ENCODE measurements at places on chromosomes 3 and 15. TPM values are rescaled to one million over a fixed set of nuclear protein-coding genes. Genes with fewer than 3 reads are reported as not detected.

ARL6 gene
- total RNA-seq = 5.8 TPM

OR5K2 gene
- total RNA-seq = not detected

TGM4 gene
- 0.14 TPM for total RNA-seq

GHSR gene
- total RNA-seq = not detected

GDPGP1 gene
- 2.5 TPM for total RNA-seq

SLC9A9 gene
- 20.5 TPM for total RNA-seq

RBMS3 gene
- 19.9 TPM for total RNA-seq

SLCO2A1 gene
- 1.5 TPM for total RNA-seq

DNA sequence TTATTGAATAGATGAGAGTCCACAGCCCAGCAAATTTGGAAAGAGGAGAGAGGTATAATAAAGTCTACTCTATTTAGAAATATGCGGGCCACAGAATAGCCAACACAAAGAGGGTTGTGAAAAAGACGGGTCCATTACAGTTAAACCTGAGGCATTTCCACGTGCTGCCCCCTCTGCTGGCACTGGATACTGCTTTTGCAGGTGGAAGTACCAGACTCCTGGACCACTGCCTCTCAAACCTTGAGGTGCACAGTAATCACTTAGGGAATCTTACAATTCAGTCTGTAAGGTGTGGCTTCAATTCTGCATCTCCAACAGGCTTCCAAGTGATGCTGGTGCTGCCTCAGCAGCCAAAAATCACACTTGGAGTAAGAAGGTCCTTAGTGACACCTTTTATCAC lies 3.0 kb upstream of the TFDP2 start:
- DNase-seq = no peak
- H3K4me3 ChIP-seq = no peak overlapping the region
- no peak overlapping the region for H3K27ac ChIP-seq
- H3K4me1 ChIP-seq = peaks cover 10% of the 10 kb centered on the region
- no peaks in the 10 kb centered on the region for H3K36me3 ChIP-seq

DNA sequence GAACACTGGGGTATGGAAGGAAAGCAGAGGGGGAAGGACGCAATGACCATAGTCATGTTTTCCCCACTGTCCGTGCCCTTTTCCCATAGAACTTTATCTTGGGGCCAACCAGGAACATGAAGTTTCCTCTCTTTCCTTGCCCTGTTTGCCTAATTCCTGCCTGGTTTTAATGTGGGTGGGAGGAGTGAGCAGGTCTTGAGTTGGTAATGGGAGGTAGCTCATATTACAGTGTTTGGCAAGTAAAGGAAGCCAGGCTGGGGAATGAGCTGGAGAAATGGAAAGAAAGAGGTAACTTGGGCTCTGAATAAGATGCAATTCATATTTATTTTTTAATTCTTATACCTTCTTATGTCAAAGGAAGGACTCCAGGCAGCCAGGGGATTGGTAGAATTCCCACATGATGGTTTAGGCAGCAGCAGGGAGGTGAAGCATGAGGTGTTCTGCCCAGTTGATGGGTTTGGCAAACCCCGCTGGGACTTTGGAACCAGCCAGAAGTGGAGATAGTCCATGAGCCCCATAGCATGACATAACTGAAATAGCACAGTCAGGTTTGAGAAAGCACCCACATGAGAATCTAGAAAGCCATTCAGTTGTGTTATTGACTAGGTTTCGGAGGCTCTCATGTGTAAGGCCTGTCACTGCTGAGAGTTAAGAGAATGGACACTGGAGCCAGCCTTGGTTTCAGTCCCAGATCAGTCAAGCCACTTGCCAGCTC lies 60.0 kb downstream of the CCK start:
- no peak overlapping the region for H3K27ac ChIP-seq
- peaks cover 3% of the 10 kb centered on the region for H3K4me1 ChIP-seq
- no peak overlapping the region for H3K4me3 ChIP-seq
- no peaks in the 10 kb centered on the region for H3K27me3 ChIP-seq

- H3K36me3 ChIP-seq = no peaks in the 10 kb centered on the region
- no peak overlapping the region for H3K27ac ChIP-seq
- no peaks in the 10 kb centered on the region for H3K27me3 ChIP-seq
- no peak overlapping the region for H3K4me3 ChIP-seq
- H3K4me1 ChIP-seq = no peaks in the 10 kb centered on the region
- no peak for DNase-seq
Measured at GRCh38 chr15:94075349-94075748, 156.0 kb upstream of the MCTP2 start.

DNA sequence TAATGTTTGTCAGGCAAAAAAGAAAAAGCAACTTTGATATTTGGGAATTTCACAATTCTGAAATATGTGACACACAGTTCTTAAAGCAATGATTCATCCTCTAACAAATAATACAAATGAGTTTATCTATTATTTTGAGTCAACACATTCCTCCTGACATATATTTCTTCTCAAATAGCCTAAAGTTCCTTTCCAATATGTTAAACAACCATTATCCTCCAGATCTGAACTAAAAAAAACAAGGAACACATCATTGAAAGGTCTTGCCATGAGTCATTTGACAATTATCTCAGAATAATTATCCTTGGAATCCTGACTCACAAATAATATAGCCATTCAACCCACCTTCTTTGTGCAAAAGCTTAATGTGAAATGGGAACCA lies 208.7 kb upstream of the CDIN1 start:
- DNase-seq = no peak
- H3K4me3 ChIP-seq = no peak overlapping the region
- H3K36me3 ChIP-seq = no peaks in the 10 kb centered on the region
- H3K27me3 ChIP-seq = no peaks in the 10 kb centered on the region
- H3K27ac ChIP-seq = no peak overlapping the region
- H3K4me1 ChIP-seq = no peaks in the 10 kb centered on the region

GRCh38 chr3:189519458-189519857 lies 111.7 kb upstream of the TP63 start:
- DNase-seq = no peak
- H3K4me1 ChIP-seq = no peaks in the 10 kb centered on the region
- H3K4me3 ChIP-seq = no peak overlapping the region
- H3K27me3 ChIP-seq = no peaks in the 10 kb centered on the region
- H3K36me3 ChIP-seq = no peaks in the 10 kb centered on the region

DNA sequence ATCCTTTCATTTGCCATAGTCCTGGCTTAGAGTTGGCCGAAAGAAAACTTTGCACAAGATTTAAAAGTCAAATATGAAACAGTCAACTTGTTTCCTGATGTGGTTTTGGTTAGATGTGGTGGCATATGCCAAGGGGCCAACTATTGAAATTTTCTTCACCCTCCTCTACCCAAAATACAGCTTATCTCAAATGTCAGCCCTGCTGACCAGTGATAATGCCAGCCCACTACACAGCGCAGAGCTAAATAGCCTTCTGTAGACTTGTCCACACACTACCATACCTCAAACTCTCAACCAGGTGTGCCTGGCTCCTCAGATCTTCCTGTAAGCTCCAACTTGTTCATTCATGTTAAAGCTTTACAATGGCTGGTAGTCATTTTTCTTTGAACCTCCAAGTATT lies 368.5 kb upstream of the STAC start:
- H3K4me1 ChIP-seq = no peaks in the 10 kb centered on the region
- H3K27me3 ChIP-seq = no peaks in the 10 kb centered on the region
- H3K27ac ChIP-seq = no peak overlapping the region
- no peaks in the 10 kb centered on the region for H3K36me3 ChIP-seq
- no peak overlapping the region for H3K4me3 ChIP-seq
- no peak for DNase-seq

- no peaks in the 10 kb centered on the region for H3K27me3 ChIP-seq
- H3K4me3 ChIP-seq = no peak overlapping the region
- H3K27ac ChIP-seq = no peak overlapping the region
- no peaks in the 10 kb centered on the region for H3K4me1 ChIP-seq
- H3K36me3 ChIP-seq = no peaks in the 10 kb centered on the region
Measured at GRCh38 chr3:177934001-177934891, 602.0 kb upstream of the KCNMB2 start.

DNA sequence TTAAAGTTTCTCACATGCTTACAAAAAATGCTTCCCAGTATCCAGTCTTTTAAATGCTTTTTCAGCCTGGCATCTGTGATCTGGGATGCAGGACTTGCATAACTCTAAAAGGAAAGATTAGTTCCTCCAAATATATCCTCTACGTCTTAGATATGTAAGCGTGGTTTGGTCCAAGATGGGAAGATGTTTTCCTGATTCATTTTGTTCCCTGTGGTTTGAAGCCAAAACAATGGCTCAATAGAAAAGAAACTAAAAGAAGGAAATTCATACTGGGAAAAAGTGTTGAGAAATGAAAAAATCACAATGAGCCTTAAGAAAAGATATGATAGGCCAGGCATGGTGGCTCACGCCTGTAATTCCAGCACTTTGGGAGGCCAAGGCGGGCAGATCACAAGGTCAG lies 1002.8 kb downstream of the NAALADL2 start:
- no peak overlapping the region for H3K4me3 ChIP-seq
- no peaks in the 10 kb centered on the region for H3K36me3 ChIP-seq
- H3K27ac ChIP-seq = no peak overlapping the region
- H3K27me3 ChIP-seq = no peaks in the 10 kb centered on the region
- no peaks in the 10 kb centered on the region for H3K4me1 ChIP-seq

GRCh38 chr3:141684758-141685157 lies 53.3 kb upstream of the RNF7 start:
- H3K27ac ChIP-seq = no peak overlapping the region
- no peaks in the 10 kb centered on the region for H3K27me3 ChIP-seq
- no peak for DNase-seq

DNA sequence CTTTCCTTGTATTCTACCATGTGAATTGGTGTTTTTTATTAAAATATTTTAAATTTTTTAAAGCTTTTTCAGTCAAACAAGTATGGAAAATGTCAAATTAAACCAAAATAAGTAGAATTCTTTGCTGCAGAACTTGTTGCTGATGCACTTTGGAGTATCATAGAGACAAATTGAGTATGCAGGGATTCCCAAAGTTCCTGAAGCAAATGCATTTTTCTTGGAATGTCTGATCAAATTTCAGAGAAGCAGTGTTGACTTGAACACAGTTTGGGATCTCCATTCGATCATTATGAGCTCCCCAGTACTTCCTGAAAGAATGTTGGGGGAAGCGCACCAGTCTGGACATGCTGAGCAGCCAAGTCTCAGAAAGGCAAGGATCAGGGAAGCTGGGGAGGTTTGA lies 517.8 kb upstream of the CFAP20DC start:
- H3K4me1 ChIP-seq = no peaks in the 10 kb centered on the region
- H3K36me3 ChIP-seq = no peaks in the 10 kb centered on the region
- no peak for DNase-seq
- no peak overlapping the region for H3K27ac ChIP-seq
- no peaks in the 10 kb centered on the region for H3K27me3 ChIP-seq
- no peak overlapping the region for H3K4me3 ChIP-seq

- no peak overlapping the region for H3K27ac ChIP-seq
- DNase-seq = no peak
- no peak overlapping the region for H3K4me3 ChIP-seq
Measured at GRCh38 chr3:132549890-132550578, 47.0 kb upstream of the ACKR4 start.

DNA sequence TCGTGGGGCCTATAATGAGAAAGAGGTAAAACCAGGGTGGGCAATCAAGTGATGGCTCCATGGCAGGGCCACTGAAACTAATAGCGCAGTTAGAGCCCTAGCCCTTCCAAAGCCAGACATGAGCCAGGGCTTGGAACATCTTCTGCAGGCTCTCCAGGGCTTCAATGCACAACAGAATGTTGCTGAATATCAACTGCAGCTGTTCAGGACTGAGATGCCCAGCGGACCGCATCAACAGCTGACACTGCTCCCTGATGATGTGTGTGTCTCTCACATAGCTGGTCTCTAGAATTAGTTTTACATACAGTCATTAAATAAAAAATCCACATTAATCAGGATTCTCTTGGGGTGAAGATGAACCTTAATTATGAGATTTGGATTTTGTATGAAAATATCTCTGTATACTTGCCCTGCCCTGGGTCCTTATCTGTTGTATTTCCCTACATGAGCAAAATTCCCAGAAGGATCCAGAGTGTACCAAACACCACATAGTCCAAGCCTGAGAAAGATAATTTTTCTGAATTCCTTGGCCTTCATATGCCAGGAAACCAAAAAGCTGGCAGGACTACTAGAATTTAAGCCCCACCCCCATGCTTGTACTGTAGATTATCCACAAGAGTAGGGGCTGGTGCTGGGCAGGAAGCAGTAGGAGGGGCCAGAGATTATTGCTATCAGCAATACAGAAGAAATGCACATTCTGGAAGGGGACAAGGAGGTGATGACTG lies 7.7 kb upstream of the GOLGB1 start:
- H3K4me1 ChIP-seq = no peaks in the 10 kb centered on the region
- H3K4me3 ChIP-seq = no peak overlapping the region
- H3K27me3 ChIP-seq = peaks cover 1% of the 10 kb centered on the region
- H3K27ac ChIP-seq = no peak overlapping the region
- H3K36me3 ChIP-seq = no peaks in the 10 kb centered on the region

DNA sequence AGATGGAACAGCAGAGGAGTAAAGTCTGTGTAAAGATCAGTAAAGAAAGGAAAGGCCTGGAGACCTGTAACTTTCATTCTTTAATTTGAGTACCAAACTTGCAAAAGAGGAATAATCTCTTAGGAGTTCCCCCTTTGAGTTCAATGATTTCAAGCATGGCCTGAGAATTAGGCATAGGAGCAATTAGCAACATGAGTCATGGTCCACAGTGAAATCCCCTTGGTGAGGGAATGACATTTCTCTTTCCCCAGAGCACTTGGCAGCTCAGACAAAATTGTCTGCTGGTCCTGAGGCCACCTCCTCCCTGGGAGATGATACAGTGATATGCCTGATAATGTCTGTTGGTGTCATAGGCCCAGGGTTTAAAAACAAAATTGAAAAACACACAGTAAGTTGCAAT lies 81.4 kb upstream of the CRBN start:
- no peak overlapping the region for H3K27ac ChIP-seq
- H3K36me3 ChIP-seq = no peaks in the 10 kb centered on the region
- H3K4me1 ChIP-seq = no peaks in the 10 kb centered on the region
- no peak overlapping the region for H3K4me3 ChIP-seq
- DNase-seq = no peak

GRCh38 chr15:48415036-48415886 lies 84.0 kb downstream of the DUT start:
- no peaks in the 10 kb centered on the region for H3K4me1 ChIP-seq
- no peak overlapping the region for H3K4me3 ChIP-seq
- no peak overlapping the region for H3K27ac ChIP-seq

DNA sequence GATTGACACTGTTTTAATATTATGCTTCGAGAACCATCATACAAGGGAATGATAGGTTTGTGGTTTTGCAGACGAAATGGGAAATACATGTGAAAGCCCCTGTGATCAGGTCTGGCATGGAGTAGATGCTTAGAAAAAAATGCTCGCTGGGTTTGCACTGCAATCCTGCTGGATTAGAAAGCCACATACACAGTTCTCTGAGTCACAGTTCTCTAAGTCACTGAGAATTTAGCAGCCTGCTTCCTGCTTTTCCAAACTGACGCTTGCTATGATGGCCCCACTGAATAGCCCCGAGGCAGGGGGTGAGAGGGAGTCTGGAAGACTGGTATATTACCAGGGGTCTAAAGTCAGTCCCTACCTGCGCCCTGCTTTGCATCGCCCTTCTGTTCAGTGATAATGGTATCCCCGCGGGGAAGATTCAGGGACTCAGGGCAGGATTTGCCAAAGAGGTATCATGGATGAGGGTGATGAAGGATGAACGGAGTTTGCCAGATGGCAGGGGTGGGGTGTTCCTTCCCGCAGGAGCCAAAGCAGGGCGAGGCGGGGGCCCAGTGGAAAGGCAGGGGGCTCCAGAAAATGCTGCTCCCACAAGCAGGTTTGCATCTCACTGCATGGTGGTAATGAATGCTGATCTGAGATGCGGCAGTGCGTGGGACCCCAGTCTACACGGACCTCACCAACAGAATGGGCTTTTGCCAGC lies 82.3 kb downstream of the IQSEC1 start:
- H3K4me1 ChIP-seq = peaks cover 14% of the 10 kb centered on the region
- DNase-seq = no peak
- no peak overlapping the region for H3K27ac ChIP-seq
- H3K36me3 ChIP-seq = no peaks in the 10 kb centered on the region
- no peak overlapping the region for H3K4me3 ChIP-seq

Data from thymus (tissue), 14 donors.